Stimulated activated CD4-positive, alpha-beta T cell treated with anti-CD3 and anti-CD28 coated beads, TNF-alpha, amount 100 ng/mL, for 48 hours (primary cell): ENCODE measurements at places on chromosomes 6 and 20.

- no peak for DNase-seq
Measured at GRCh38 chr6:34556031-34556471, at the start of gene SPDEF. SPDEF (minus strand) TSS chr6:34556329; CDS start chr6:34544455, 11,874 bp downstream.

GRCh38 chr20:37526839-37527637 lies 638 bp downstream of the BLCAP start:
- no peak for DNase-seq

- DNase-seq: no peak
Measured at GRCh38 chr20:57006411-57007170, 259.9 kb downstream of the BMP7 start.

DNA sequence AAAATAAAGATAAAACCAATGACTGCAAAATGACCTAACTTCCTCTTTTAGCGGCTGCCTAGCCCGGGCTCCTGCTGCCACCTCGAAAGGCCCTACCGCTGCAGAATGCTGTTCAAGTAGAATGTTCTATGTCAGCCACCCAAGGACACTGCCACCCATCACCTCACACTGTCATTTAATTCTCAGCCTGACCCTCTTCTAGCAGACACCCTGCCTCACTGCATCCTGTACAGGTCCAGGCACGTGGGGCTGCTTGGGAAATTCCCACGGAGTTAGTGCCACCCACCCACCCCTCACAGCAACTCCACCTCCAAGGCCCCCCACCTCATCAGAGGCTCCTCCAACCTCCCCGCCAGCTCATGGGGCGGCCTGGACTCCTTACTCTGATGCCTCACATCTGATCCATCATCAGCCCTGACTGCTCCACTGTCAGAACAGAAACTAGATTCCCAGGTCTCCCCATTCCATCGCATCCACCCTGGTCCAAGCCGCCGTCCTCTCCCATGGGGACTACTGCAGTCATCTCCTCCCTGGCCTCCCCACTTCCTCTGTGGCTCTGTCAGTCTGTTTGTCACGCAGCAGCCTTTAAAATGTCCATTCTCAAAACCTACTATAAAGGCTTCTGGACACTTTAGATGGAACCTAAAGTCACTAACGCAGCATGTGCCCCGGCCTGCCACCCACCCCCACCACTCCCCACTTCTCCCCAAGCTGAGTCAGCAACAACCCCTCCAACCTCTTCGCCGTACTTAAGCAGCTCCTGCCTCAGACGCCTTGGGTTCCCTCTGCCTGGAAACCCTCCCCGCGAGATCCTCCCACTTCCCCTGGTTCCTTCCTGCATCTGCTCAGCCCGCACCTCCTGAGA lies 17.0 kb downstream of the NFATC2 start:
- DNase-seq: no peak

DNA sequence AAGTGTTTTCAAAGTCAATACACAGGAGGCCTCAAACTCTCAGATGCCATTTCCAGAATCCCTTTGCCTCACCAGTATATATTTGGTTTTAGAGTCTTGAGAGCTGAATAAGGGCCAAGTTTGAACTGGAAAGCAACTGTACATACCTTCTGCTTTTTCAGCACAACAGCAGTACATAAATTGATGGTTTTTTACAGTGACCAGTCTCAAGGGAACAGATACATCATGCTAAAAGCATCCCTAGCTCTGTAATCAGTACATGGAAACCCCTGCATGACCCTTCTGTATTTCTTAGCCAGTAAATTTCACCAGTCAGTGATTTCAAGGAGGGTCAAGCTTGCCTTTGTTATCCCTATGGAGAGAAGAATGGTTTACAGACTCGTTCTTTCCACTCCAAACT lies 40.6 kb upstream of the ECHDC1 start:
- no peak for DNase-seq

DNA sequence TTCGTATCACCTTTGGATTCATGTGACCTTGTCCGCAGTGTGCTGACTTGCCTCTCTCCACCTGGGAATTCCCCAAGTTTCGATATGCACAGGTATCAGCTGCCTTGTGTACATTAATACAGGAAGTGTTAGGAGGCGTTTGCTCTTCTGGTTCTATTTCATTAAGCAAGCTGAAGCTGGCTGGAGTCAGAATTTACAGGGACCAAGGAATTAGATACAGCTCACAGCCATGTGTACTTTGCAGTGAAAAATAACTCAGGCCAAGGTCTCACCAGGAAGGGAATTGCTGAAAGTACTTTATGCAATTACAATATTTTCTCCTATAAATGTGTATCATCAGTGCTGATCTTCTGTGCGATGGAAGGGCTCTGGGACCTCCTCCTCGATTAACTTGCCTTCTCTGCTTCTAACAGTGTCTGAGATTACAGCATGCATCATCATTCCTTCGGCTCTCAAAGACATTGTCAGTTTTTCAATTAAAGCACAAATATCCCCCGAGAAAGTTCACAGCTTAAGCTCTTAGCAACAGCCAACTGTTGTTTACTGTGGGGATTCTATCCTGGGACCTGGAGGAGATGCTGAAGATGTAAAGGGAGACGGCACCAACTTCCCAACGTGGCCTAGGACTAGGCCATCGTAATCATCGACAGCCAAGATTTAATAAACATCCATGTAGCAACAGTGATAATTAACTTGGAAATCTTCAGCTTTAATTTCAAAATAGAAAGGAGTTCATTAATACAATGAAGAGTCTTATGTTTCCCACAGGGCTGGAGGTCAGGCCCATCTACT lies 13.8 kb upstream of the TIAM2 start:
- DNase-seq: no peak

GRCh38 chr6:149443411-149444181 lies 41.2 kb downstream of the ZC3H12D start:
- no peak for DNase-seq

DNA sequence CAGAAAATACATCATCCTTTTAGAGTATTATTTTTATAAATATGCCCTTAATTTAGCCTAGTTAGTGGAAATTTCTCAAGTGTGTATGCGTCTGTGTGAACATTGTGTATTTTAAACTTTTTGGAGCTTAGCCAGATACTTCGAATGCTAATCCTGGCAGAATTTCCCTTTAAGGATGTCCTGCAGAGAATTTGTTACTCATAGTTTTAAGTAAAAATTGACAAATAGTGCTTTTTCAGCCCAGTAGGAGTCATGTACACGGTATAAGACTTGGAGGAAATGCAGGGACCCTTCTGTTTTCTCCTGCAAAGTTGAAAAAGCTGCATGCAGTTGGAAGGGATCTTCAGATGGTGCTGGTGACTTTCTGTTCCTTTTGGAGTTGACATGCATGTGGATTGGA lies at the start of gene FHL5:
TSS of gene FHL5 (plus strand) at position 243 of the 400 bp plus-strand sequence. CDS start 40,486 bp downstream, outside the sequence.
- no peak for DNase-seq

DNA sequence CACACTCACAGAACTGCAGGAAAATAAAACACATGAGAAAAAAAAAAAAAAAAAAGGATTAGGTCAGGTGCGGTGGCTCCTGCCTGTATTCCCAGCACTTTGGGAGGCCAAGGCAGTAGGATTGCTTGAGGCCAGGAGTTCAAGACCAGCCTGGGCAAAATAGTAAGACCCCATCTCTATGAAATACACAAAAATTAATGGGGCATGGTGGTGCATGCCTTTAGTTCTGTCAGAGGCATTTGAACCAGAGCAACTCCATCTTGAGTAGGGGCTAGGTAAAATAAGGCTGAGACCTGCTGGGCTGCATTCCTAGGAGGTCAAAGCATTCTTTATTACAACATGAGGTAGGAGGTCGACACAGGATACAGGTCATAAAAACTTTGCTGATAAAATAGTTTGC lies 39.0 kb upstream of the JARID2 start:
- DNase-seq: no peak

DNA sequence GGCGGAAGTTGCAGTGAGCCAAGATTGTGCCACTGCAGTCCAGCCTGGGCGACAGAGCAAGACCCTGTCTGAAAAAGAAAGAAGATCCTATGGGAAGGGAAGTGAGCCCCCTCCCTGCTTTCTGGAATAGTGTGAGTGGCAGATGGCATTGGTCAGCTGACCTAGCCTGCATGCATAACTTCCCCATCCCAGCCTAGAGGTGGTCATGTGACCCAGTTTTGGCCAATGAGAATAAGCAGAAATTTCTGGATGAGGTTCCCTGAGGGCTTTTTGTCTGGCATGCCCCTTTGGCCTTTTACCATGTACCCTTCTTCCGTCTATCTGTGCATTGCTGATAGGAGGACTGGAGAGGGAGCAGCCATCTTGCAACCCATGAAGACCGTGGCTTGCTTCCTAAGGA lies 269.3 kb downstream of the NRN1 start:
- DNase-seq: no peak

DNA sequence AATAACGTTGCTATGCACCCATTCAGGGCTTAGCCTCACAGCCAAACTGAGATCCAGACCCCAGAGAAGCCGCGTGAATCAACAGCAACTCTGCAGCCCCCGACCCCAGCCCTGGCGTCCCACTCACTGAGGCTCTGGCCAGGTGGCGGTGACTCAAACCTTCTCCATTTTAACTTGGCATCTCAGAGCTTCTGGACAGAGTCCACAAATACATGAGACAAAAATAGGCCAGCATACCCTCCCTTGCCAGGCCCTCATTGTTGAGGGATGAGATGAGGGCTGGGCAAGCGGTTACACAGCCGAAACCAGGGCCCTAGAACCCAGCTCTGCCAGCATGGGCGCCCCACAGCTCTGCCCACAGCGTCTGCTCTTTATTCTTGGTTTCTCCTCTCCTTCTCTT lies 118.4 kb downstream of the MYLK4 start:
- no peak for DNase-seq

DNA sequence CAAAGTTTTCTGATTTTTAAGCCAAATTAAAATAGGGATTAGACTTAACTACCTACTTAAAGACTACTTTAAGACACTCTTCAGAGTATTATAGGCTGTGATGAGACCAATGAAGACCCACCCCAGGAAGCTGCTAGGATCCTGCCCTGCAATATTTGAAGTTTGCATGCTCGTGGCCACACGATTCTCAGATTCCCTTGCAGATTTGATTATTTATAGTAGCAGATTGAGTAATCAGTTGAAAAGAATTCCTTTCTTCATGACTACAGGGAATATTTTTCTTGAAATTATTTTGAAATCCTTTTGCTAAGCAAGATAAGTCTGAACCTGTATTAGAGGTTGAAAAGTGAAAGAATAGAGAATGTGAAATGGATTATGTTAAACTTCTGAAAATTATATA lies 122.3 kb downstream of the B3GAT2 start:
- no peak for DNase-seq

DNA sequence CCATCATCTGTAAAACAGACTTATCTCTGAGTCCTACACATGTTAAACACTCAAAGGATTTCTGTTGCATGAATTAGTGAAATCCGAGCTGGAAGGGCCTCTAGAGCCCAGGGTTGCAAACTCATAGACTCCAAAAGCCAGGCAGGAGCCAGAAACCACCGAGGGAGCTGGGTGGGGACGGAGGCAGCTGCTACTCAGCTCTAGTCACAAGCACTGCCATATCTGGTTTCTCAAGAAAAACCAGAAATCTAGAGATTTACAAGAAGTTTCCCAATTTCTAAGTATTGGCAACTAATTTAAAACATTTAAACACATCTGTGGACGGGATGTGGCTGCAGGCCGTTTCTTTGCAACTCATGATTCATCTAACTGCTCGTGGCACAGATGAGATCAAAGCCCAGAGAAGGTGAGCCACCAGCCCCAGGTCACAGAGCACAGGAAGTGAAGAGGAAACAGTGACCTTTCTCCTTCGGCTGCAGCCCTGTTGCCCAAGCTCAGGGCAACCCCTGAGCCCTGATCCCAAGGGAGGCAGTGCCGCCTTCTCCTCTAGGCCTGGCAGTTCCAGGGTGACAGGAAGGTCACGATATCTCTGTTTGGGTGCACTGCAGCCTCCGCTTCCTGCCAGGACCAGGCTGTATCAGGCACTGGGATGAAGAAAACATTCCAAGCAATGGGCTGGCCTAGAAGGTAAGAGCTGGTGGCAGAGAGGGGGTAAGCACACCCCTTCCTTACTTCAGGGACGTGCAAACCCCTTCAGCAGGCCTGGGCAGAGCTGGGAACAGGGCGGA lies 26.4 kb upstream of the PTGIS start:
- DNase-seq: peak; percentile 58

DNA sequence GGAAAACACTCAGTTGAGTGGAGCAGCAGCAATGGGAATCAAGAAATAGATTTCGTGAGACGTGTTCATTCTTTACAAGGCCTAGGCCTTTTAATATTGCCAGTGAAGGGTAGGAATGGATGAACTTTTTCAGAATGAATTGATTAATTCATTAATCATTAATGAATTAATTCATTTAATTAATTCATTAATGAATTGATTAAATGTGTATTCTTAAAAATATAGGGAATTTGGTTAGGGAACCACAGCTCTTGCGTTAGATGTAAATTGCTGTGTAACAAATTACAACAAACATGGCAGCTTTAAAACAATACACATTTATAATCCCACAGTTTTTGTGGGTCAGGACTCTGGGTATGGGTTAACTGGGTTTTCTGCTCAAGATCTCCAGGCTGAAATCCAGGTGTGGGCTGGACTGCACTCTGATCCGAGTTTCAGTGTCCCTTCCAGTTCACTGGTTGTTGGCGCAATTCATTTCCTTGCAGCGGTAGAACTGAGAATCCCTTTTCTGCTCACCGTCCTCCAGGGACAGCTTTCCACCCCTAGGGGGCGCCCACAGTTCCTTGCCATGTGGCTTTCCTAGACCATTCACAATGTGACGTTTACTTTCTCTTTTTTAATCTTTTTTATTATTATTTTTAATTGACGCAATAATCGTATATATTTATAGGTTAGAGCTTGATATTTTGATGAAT lies 32.8 kb upstream of the BCAS1 start:
- peak; percentile 72 for DNase-seq

DNA sequence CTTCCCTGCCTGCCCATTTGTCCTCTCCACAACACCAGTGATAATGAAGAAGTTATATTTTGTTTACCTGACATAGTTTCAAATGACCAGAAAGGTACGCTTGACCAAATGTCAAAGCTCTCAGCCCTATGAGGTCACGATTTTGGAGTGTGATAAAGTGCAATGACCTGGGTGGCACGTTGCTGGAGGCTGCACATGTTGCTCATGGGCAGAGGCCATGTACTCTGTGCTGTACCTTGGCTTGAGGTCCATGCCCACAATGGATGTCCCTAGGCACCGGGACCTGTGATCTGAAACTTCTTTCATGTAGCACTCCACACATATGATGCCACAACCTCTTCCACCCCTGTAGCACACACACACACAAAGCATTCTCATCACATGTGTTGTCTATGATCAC lies 164.0 kb upstream of the HEY2 start:
- DNase-seq: no peak

GRCh38 chr6:14430218-14430617 lies 312.6 kb downstream of the CD83 start:
- DNase-seq: no peak
